ENCODE measurements at places on chromosomes 6 and 20.

- peak; percentile 51 for DNase-seq
Observed at GRCh38 chr6:26594730-26595632, 1.8 kb upstream of the ABT1 start.

- no peak for DNase-seq
Observed at GRCh38 chr6:142443102-142443501, 141.3 kb downstream of the ADGRG6 start.

GRCh38 chr20:14142964-14143627 is 147.8 kb downstream of the MACROD2 start:
- DNase-seq, result no peak

GRCh38 chr20:57032847-57033246 is 233.6 kb downstream of the BMP7 start:
- no peak for DNase-seq

All from uterus (tissue), 4 donors.